ENCODE measurements at places on chromosomes 7 and 10.

DNA sequence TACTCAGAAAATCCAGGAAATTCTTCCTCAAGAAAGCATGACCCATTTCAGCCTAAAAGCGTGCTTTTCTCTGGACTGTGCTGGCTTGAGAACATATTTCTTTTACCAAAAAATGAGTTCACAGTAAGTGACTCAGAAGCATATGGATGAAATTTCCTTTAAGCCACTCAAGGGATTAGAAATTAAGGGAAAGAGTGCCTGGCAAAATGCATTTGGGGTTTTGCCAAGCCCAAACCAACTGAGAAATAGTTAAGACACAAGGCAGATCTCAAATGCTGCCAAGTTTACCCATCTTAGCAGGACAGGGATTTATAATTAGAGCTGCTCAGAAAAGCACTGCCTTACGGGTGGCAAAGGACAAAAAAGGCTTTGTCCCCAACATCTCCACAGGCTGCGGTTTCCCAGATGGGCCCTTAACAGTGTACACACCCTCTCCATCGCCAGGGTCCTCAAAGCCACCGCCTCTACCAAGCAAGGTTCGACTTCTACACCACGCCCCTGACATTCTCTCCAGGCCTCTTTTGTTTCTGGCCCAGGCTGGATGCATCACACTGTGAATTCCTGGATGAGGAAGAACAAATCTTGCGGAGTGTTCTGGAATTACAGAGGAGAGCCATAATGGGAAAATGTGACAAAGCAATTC is 30.1 kb upstream of the CDHR3 start:
- no peak for DNase-seq

DNA sequence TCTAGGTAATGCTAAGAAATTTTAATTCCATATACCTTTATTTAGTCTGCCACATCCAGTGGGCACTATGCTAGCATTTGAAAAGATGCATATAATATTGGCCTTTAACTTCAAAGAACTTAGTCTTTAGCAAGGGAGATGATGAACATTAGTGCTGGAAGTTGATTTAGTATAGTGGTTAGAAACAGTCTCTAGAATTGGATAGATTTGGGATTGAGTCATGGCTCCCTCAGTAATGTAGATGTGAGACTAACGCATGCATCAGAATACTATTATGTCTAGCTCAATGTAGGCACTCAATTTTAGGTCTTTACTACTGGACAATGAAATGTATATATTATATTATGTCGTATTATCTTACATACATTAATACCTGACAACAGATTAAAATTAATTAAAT is 5.8 kb downstream of the DKK1 start:
- no peak for DNase-seq

- no peak for DNase-seq
Observed at GRCh38 chr7:7701527-7701926, 16.9 kb downstream of the RPA3 start.

DNA sequence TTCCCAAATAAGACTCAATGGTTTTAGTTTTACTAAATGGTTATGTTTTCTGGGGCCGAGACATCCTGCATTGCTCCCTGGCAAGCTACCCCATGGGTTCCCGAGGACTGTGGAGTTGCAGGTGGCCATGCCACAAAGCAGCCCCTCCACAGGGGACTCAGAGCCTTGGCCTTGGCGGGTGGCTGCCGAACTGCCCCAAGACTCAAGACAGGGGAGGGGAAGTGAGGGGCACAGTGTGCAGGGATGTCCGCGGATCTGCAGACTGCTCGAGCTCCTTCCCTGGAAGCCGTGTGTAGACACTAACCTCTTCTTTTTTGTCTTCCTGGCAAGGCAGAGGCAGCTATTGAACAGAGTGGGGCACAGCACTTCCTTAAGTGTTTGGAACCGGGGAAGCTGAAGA is 154.6 kb downstream of the EBF3 start:
- no peak for DNase-seq

DNA sequence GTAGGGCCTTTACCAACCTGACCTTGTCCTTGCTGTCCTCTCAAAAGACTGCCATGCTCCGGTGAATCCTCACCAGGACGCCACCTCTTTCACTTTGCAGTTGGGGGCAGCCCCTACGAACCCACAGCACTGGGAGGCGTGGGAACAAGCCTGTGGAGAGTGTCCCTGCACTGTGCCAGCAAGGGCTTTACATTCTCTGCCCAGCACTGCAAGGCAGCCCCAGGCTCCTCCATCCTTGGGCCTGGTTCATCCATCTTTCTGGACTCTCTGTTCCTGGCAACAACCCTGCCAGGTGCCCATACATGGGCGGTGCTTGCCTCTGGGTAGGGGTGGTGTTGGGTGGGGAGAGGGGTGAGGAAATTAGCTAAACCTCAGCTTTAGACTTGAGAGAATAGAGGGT is 1.4 kb downstream of the CHAT start:
- no peak for DNase-seq

DNA sequence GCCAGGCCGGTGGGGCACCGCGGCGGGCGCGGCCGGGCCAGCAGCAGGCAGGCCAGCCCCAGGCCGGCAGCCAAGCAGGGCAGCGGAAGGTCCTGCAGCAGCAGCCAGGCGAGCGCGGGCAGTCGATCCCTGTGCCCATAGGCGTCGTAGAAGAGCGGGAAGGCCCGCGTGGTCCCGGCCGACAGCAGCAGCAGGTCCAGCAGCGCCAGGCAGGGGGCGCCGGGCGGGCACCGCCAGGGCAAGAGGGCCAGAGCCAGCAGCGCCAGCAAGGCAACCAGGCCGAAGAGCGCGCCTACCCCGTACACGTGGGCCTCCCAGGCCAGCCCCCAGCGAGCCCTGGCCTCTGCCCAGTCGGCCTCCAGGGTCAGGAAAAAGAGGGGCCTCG is 8.4 kb upstream of the RBM28 start:
- DNase-seq = no peak

DNA sequence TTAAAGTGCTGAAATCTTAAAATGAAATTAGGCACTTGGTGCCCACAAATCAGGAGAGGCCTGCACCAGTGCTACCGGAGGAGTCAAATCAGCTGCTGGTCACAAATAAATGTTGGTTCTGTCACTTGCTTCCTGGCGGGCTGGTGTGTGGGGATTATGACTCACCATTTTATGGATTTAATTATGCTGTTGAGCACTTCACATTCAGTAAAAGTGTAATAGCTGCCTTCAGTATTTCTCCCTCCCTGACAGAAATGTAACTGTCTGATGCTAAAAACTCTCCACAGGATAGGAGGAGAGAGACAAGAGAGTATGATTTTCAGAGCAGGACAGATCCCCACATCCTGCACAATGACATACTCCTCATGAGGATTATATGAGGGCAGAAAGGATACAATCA is 186.0 kb downstream of the JAZF1 start:
- no peak for DNase-seq

GRCh38 chr7:33137103-33137502 is 7.7 kb downstream of the BBS9 start:
- no peak for DNase-seq

GRCh38 chr10:17216217-17216900 is 11.7 kb upstream of the VIM start:
- DNase-seq = no peak

DNA sequence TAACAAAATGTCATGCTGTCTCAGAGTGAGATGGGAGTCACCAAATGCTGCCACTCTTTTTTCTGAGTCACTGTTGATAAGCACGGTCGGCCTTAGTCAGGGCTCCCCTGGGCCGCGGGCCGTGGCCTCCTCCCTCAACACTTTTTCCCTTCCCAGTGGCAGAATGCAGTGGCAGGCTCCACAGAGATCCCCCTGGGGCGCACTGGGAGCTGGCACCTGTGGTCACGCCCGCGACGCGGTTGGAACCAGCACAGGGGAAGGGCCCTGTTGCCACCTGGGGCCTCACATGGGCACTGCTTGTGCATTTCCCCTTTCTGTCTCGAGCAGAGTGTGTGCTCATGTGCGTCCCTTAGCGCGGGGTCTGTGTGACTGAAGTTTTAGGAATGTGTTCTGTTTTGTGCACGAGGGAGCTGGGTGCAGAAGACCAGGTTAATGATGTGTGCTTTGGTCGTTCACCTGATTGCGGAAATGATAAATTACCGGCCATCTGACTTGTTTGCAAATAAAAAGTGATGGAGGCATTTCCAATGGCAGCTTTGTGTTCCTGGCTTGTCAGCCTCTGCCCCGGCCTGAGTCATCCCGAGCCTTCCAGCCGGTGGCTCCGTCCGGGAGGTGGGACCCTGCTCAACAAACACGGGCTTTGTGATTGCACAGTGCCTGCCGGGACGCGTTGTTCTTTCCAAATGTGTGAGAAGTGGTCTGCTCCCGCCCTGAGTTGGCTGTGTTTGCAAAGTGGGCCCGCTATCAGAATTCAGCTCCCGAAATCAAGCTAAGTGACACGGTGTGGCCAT is 100.7 kb downstream of the NKX6-2 start:
- no peak for DNase-seq

GRCh38 chr7:36961097-36961496 is 236.8 kb upstream of the AOAH start:
- no peak for DNase-seq

DNA sequence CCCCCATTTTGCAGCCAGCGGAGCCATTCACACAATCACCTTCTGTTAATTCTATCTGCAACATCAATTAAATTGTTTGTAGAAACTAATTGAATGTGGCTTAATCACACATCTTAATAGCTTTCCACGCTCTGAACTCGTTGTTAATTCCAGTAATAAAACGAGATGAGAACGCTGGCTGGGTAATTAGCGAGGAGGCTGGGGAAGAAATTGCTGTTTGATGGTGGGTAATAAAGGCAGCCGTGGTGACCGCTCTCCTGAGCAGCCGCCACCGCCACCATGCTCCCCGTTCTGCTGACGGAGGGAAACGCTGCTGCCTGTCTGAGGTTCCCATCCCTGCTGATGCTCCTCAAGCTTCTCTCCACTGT is 36.3 kb downstream of the GBX1 start:
- DNase-seq = no peak

DNA sequence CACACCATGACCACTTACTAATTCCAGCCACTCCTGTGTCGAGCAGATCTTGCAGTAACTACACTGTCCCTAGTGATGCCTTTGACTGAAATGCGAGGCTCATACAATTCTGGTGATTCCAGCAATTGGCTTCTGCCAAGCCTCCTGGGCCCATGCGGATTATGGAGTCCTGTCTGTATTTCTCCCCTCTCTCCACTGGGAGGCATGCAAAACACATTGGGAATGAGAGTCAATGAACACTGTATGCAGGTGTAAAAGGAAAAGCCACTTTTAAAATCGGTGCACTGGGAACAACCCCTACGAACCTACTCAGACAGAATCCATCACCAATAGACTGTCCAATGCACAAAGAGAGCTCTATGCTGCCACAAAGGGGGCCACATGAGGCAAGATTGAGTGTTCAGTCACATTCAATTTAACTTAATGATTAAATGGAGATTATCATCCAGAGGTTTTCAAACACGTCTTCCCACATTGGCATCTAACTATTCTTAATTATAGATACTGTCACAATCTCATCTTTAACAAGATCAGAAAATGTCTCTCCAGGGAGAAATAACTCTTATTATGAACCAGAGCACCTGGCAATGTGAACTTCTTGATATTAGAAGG is 550.6 kb downstream of the GLRX3 start:
- DNase-seq = no peak

GRCh38 chr10:35340975-35341374 is 4.7 kb downstream of the CCNY start:
- no peak for DNase-seq

- DNase-seq = no peak
Observed at GRCh38 chr7:106112972-106113421, 885 bp upstream of the SYPL1 start.

DNA sequence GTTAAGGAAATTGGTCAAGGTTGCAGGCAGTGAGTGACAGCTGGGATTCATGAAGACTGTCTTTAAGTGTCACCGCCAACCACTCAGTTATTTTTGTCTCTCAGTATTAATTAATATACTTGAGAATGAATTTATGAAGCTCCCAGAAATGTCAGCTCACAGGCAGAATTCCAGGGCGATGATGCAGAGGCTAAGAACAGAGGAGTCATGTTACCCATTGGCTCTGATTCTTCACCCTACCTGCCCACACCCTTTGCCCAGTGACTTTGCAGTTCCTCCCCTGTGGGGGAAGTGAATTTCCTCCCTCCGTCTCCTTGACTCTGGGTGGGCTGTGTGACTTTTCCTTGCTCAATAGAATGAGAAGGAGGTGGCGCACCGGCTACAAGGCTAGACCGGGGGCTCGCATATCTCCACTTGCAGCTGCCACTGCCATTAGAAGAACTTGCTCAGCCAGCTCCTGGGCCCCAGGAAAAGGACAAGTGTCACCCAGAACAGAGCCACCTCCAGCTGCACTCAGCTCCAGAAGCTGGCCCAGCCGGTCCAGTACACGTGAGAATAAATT is 157.1 kb upstream of the PRKCQ start:
- DNase-seq = no peak

- DNase-seq = no peak
Observed at GRCh38 chr10:52105301-52105700, 208.8 kb upstream of the DKK1 start.

GRCh38 chr7:158595068-158595467 is 7.4 kb upstream of the PTPRN2 start:
- no peak for DNase-seq

- no peak for DNase-seq
Observed at GRCh38 chr10:86017841-86018734, 348.5 kb downstream of the GRID1 start.

DNA sequence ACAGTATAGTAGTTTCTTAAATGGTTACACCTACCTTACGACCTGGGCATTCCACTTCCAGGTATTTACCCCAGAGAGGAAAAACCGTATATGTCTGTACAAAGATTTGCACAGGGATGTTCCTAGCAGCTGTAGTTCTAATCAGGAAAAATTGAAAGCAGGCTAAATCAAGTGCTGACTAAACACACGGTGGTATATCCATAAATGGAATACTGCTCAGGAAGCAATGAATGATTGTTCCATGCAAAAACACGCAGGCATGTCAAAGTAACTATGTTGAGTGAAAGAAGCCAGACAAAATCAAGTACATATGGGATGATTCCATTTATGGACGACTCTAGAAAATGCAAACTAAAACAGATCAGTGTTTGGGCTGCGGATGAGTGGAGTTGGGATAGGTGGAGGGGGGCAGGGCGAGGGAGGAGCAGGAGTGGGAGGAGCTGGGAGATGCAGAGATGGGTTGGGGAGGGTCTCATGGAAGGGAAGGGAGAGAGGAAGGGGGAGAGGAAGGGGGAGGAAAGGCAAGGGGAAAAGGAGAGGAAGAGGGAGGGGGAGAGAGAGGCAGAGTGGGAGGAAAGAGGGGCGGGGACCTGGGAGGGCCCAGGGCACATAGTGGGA is 484 bp upstream of the MSRB2 start:
- DNase-seq = no peak
